ENCODE measurements at places on chromosomes 5 and 9. TPM values are rescaled to one million over a fixed set of nuclear protein-coding genes. Genes with fewer than 3 reads are reported as not detected.
A peak's percentile ranks its signal among the peaks of the same experiment; 100 is the strongest.

- peak; percentile 70 for DNase-seq
Measured at GRCh38 chr5:155082401-155082800, 68.8 kb downstream of the KIF4B start.

DNA sequence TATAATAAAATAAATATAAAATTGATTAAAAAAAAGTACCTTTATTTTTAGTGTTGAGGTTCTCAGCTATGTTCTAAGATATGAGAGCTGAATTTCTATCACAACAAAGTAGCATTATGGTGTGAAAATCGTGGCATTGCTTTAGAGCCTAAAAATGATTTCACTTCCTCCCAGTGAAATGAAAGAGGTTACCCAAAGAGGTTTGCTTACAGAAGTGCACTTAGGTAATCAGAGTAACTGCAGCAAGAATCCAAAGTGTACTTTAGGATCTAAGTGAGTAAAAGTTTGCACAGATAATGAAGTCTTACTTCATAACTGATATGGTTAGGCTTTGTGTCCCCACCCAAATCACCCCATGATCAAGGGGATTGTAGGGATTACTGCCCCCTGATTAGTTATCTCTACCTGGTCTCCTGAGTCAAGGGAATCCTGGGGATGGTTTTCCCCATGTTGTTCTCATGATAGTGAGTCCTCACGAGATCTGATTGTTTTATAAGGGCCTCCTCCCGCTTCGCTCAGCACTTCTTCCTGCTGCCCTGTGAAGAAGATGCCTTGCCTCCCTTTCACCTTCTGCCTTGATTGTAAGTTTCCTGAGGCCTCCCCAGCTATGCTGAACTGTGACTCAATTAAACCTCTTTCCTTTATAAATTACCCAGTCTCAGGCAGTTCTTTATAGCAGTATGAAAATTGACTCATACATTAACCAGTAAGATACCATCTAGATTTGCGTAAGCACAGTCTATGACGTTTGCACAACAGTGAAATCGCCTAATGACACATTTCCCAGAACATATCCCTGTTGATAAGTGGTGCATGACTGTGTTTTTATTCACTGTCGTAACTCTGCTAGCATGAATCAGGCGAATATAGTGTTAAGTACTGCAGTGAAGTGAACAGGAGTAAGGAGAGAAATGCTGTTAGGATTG is 40.3 kb upstream of the LRRC70 start:
- DNase-seq: no peak

DNA sequence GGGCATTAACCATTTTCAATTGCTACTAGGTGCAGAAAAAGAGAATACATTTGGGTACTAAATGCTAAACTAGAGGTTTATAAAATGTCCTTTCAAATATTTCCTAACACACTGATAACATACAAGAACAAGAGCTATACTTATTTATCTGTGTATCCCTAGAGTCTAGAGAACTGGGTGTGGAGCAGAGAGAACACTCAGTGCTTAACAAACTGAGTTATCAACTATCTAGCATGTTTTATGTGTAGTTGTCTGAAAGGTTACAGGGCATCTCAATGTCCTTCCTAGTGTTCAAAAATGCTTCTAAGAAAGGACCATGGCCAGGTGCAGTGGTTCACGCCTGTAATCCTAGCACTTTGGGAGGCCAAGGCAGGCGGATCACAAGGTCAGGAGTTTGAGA is 40.3 kb downstream of the NR6A1 start:
- DNase-seq: no peak

LURAP1L gene
- 0.86 TPM for total RNA-seq

DNA sequence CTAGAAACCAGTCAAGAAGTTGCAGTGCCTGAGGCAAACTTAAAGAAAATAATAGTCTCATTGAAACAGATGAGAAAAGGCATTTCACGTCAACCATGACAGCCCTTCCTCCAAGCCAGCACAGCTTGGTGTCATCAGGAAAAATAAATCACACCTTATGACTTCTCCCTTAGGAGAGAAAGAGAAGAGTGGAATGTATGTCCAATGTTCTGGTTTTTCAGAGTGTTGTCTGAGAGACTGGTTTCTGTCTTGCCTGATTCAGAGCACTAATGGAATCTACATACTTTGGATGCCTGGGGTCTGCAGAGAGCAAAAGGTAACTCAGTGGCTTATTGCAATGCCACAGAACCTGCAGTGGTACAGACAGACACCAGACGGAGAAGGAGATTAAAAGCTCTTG is 105.5 kb upstream of the PDE4D start:
- DNase-seq: no peak

Data from cardiac muscle cell (in vitro differentiated cells and primary cell).